Neural progenitor cell (in vitro differentiated cells): ENCODE measurements at places on chromosomes 16 and 17.

DNA sequence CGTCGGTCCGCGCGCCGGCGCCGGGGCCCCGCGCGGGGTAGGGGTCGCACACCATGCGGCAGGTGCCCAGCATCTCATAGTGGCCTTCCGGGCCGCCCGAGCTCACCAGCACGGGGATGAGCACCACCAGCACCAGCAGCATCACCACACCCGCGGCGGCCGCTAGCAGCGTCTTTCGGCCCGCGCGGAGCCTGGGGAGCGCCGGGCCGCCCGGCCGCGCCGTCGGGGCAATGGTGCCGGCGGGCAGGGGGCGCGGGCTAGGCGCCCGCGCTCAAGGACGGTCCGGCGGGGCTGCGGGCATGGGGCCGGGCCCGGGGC is 237 bp downstream of the C1QL1 start:
- DNase-seq: no peak

DNA sequence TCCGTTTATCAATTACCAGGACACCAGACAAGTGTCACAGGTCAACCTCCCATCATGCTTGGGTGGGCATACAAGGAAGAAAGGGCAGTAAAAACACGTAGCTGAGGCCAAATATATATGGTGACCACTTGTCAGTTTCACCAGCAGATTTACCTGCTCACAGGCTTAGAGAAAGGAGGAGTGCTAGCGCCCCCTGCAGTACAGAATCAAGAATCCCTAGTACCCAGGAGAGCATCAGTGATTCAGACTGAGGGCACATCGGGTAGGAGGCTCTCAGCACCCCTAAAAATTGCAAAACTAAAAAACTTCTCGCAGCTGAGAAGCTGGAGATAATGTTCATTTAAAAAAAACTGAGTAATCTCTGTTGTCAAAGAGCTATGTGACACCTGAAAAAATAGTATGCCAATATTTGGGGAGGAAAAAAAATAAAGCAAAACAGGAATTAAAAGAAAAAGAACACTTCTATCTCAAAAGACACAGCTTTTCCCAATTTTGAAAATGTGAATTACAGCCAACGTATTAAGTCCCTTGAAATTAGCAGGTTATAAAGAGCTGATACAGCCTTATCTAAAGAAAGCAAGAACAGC is 21.2 kb upstream of the MON1B start:
- peak; percentile 78 for DNase-seq

DNA sequence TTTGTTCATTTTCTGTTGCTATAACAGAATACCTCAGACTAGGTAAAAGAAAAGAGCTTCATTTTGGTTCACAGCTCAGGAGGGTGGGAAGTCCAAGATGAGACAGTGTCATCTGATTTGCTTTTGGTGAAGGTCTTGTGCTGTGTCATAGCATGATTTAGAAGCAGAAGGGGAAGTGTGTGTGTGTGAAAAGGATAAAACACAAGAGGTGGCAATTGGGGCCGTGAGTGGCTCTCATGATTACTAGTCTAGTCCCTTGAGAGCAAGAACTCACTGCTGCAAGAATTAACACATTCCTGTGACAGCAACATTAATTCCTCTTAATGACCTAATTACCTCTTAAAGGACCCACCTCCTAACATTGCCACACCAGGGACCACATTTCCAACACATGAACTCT is 8.3 kb downstream of the SLC35G3 start:
- DNase-seq: no peak

DNA sequence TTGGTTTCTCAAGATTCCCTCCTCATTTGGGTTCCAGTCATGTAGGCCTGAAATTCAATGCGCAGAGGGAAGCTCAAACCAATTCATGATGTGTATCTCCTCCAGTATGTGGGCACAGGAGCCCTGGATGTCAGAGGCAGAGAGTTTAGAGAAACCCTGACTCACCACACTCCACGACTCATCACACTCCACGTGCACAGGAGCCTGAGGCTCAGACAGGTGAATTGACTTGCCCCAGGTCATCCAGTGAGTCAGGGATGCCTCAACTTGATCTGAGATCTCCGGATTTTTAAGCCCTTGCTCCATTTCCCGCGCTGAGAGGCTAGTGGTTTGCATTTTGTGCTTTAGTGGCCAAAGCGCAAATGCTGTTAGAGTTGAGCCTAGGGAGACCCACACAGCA is 183.9 kb downstream of the HAPSTR1 start:
- no peak for DNase-seq

- no peak for DNase-seq
These were observed 7.4 kb downstream of the ALOXE3 start for GRCh38 chr17:8110907-8111306.
